ENCODE measurements at places on chromosomes 11 and 22.

GRCh38 chr11:48101958-48102357, 114.7 kb upstream of the OR4B1 start:
- DNase-seq, result no peak

GRCh38 chr11:85947431-85948272, 92.5 kb downstream of the CCDC83 start:
- DNase-seq, result no peak

DNA sequence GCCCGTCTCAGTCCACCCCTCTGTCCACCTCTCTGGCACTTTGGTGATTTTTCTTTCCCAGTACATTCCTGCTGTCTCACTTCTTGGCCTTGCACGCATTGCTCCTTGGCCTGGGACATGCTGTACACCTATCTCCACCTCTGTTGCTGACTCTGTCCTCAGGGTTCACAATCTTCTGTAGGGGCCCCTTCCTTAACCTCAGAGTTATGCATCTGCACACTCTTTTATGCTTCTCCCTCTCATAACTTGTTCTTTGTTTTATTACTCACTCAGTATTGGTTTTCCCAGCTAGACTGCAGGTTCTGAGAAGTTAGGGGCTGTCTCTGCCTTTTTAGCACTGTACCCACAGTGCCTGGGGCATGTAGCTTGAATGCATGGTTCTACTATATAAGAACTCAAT, 139.1 kb upstream of the MTMR2 start:
- DNase-seq, result no peak

GRCh38 chr11:119450590-119451326, 27.8 kb upstream of the THY1 start:
- no peak for DNase-seq

GRCh38 chr11:2205214-2205720, 33.7 kb upstream of the TH start:
- DNase-seq, result no peak

GRCh38 chr11:813456-814096, 3.8 kb downstream of the RPLP2 start:
- DNase-seq, result no peak

DNA sequence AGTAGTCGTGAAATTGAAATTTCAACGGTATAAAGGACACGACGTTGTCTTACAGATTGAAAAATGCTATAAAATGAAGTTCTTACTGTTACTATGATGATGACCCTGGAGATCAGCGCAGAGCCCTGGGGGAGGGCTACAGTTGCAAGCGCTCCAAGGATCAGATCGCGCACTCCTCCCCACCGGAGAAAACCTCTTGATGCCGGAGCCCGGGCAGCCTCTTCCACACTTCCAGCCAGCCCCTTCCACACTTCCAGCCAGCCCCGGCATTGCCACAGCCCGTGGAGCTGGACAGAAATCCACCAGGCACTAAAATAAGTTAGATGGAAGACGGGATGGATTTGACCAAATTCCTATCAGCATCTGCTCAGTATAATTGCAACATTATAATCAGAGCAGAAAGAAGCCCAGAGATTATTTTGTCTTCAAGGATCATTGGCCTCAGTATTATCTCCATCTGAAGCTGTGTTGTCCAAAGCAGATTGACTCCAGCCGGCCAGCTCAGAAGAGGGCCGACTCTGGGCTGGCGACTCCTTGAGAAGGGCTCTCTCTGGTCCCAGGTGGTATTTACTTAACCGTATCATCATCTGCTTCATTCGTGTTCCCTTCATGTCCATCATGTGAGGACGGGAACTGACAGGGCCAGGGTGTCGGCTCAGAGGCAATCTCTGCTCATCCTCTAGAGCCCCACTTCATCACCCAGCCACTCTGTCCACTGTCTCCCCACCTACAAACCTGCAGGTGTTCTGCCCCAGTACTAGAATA, 777 bp upstream of the MICAL3 start:
- no peak for DNase-seq

- peak; percentile 53 for DNase-seq
Measured at GRCh38 chr11:2077061-2077802, 62.0 kb downstream of the IGF2 start.

DNA sequence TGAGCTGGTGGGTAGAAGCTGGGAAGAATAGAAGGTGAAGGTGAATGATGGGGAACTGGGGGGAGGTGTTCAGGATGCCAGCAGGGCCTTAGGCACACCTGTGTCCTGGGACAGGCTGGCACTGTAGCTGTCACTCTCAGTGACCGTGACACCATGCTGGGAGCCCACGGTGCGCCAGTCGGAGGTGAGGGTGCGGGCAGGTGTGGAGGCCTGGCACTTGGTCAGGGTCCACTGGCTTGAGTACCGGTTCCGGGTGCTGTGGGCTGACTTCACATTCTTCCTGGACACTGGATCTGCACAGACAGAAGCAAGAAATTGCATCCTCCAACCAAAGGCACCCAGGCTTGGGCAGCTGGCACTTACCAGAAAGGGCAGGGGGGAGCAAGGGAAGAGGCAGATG, 103.8 kb downstream of the CEP164 start:
- no peak for DNase-seq

DNA sequence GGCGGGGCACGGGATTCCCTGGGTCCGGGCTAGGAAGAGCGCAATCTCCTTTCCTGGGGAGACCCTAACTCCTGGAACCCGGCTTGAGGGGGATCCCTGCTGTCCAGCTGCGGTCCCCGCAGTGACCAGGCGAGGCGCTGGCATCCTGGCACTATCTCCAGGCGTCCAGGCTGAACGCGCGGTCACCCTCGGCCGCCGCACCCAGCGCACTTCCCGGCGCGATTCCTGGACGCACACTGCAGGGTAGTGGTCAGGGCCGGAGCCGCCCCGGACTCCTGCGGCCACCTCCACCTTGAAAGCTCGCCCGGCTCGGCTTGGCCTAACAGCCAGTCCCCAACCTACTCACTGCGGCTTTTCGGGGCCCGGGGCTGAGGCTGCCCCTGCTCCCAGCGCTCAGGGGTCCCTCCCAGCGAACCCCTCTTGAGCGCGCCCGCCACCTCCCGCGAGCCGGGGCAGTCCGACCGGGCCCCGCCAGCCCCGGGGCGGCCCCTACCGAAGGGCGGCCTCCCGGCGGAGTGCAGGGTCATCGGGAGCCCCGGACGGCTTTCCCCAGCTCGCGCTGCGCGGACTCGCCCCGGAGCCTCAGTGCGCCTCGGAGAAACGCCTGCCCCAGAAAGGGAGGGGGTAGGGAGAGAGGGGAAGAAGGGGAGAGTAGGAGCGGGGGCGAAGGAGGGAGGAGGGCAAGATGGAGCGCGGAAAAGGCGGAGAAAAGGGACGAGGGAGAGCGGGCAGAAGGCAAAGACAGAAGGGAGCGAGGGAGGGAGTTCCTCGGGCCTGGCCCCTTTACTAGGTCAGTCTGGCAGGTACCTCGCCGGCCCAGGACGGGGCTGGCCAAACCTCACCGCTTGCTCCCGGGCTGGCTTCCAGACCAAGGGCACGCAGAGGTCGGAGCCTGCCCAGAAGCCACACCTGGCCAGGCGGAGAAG, 1.0 kb downstream of the POU2AF3 start:
- DNase-seq, result no peak

DNA sequence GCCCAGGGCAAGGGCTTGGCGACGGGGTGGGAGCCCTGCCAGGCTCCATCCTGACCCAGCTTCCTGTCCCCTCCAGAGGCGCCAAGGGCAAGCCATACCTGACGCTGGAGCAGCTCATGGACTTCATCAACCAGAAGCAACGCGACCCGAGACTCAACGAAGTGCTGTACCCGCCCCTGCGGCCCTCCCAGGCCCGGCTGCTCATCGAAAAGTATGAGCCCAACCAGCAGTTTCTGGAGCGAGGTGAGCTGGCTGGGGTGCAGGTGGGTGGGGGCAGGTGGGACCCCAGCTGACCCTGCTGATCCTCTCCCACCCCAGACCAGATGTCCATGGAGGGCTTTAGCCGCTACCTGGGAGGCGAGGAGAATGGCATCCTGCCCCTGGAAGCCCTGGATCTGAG, 5.0 kb downstream of the PLCB3 start:
- DNase-seq, result no peak

GRCh38 chr22:25753252-25753651, 11.3 kb downstream of the MYO18B start:
- no peak for DNase-seq

GRCh38 chr22:47100646-47101200, 338.3 kb downstream of the TBC1D22A start:
- DNase-seq, result no peak

Data from stimulated activated naive CD4-positive, alpha-beta T cell treated with Interleukin-2 at 50 U/mL for 16 hours (primary cell).